GM04503 (cell line): ENCODE measurements at places on chromosomes 13 and 19.

- DNase-seq: no peak
These were observed 2.3 kb upstream of the RNF225 start for GRCh38 chr19:58392945-58393724.

DNA sequence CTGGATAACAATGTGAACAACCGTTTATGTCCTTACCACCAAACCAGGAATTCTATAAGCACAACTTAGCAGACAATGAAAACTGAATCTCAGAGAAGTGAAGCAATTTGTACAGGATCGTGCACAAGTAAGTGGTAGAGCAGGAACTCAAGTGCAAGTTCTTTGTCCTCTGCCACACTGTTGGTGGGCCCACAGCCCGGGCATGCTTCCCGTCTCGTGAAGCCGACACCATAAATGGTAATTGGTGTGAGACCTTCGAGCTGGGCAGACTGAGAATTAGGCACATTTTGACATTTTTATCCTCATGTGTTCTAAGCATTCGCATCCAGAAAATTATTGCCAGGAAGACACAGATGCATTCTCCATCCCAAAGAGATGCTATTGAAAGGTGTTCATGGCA is 27.9 kb upstream of the FLT1 start:
- no peak for DNase-seq

DNA sequence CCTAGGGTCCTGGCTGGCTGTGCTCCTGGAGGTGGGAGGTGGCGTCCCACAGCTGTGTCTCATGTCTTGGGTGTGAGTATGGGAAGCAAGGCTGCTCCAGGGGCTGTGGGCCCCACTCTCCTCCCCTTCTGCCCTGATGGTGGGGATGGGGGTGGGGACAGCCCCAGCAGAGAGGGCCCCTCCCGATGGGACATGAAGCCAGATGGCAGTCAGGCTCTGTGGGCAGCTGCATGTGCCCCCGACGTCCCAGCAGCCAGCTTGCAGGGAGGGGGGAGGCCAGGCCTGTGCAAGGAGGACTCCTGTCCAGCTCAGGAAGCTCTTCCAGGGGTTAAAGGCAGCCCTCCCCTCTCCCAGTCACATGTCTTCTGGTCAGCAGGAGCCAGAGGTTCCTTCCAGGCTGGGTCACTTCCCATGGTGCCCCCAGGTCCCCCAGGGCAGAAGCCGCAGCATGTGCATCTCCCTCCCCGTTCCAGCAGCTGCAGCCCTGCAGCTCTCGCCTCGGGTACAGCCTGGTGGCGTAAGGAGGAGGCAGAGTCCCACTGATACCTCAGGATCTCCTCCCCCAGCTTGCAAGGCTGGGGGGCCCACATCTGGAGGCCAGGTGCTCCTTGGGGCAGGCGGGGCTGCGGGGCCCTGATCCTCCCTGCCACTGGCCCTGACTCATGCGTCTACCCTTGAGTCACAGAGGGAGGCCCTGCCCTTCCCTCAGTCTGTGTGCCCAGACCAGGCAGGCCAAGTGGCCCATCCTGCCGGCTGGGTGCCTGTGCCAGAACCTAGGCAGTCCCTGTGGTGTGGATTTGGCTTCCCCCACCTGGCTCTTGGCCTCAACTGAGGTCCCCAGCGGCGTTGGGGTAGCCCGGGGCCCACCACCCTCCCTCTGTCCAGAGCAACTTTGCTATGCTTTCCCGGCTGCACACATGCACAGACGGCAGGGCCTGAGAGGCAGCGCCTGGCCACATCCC is 13.0 kb downstream of the YIPF2 start:
- peak; percentile 71 for DNase-seq

- no peak for DNase-seq
These were observed 20.1 kb upstream of the ARHGEF18 start for GRCh38 chr19:7328647-7329046.

GRCh38 chr19:4288091-4288777 is 9.2 kb downstream of the SHD start:
- DNase-seq: no peak

DNA sequence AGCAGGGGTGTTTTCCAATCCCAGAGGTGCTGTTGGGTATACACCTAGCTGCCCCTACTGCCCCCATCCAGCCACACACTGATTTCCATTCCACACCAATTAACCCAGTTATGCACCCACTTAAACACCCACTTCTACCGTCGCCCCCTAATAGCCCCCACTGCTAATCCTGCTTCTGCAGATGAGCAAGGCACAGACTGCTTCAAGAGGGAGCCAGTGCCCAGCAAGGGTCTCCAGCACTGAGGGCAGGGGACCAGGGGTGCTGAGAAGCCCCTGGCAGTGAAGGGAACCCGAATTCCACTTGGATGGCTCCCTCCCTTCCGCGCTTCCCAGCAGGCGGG is 1.2 kb downstream of the FXYD7 start:
- no peak for DNase-seq

GRCh38 chr19:33203529-33203928 is 9.4 kb downstream of the LRP3 start:
- no peak for DNase-seq

DNA sequence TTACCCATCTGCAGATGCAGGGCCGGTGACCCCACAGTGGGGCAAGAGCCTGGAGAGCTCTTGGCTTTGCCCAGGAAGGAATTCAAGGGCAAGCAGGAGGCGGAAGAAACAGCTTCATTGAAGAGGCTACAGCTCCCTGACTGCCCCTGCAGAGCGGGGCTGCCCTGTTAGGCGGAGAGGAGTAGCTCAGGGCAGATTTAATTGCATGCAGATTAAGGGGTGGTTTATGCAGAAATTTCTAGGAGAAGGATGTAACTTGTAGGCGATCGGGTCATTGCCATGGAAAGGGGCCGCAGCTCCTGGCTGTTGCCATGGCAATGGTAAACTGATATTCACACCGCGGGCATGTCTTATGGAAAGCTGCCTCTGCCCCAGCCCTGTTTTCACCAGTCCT is 94.1 kb downstream of the ATP11A start:
- no peak for DNase-seq
